RCC 7860 (cell line): ENCODE measurements at places on chromosomes 1 and 21.

- DNase-seq: no peak
Observed at GRCh38 chr1:179781962-179782361, 38.9 kb downstream of the FAM163A start.

DNA sequence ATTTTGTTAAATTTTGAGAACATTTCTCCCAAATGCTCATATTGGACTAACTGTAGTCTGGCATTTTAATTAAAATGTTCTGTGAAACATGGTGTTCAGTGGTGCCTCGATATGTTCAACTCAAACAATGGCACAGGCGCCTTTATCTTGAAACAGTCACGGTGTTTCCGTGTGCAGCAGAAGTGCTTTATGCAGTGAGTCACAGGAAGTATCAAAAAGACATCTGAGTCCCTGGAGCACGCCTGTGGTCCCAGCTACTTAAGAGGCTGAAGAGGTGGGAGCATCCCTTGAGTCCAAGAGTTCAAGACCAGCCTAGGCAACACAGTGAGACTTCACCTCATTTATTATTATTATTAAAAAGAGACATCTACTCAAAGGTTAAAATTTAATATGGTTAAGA is 52.2 kb downstream of the GREM2 start:
- DNase-seq: no peak

GRCh38 chr1:3940081-3940753 is 40.1 kb upstream of the C1orf174 start:
- DNase-seq: no peak

GRCh38 chr21:41425954-41426675 is at the start of gene MX1:
Gene MX1, plus strand, starts transcription at chr21:41426239. Its CDS starts 5,832 bp downstream, at chr21:41432071.
- no peak for DNase-seq

- no peak for DNase-seq
Observed at GRCh38 chr1:205048382-205048781, 5.4 kb downstream of the CNTN2 start.

GRCh38 chr1:159011751-159012150 is 2.0 kb downstream of the IFI16 start:
- no peak for DNase-seq

DNA sequence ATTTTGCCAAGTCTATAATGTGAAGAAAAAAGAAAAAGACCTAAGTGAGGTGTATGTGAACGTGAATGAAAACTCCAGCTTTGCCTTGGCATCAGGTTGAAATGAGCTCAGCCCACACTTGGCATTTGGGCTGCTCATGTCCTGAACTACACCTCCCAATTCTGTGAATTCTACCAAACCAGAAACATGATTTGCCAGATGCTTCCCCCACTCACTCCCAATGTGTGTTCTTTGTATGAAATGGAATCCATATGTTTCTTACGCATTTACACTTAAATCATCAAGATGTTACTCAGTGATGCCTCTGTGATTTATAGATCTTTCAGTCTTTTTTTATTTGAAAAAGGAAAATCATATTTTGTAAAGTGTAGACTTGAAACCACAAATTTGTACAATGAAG is 32.8 kb upstream of the RUNX1 start:
- DNase-seq: no peak

- no peak for DNase-seq
Observed at GRCh38 chr1:182570611-182570970, 18.5 kb downstream of the RNASEL start.

GRCh38 chr1:111842411-111842810 is 86.7 kb downstream of the DDX20 start:
- DNase-seq: no peak

- DNase-seq: no peak
Observed at GRCh38 chr1:67169496-67169895, 3.2 kb downstream of the IL23R start.

- DNase-seq: no peak
Observed at GRCh38 chr1:57578099-57578498, 154.2 kb upstream of the DAB1 start.

DNA sequence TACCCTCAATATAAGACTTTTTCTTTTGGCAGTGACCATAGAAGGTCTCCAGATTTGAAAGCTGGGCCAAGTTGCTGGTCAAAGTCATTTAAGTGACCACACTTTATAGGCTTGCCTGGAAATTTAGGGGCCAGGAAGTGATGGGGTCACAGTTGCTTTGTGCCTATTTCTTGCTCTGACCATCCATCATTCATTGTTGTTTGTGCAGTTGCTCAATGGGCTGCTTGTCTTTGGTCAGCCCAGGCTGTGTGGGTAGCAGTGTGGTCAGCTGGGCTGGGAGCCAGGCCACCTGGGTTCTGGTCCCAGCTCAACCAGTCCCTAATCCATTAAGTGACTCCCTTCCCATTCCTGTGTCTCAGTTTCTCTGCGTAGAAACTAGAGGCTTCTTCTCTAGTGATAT is 2.1 kb upstream of the OTUD7B start:
- DNase-seq: no peak

- peak; percentile 50 for DNase-seq
Observed at GRCh38 chr1:28518745-28519341, 13.0 kb downstream of the RCC1 start.

- DNase-seq: no peak
Observed at GRCh38 chr1:92587445-92587844, 100.7 kb upstream of the GFI1 start.

DNA sequence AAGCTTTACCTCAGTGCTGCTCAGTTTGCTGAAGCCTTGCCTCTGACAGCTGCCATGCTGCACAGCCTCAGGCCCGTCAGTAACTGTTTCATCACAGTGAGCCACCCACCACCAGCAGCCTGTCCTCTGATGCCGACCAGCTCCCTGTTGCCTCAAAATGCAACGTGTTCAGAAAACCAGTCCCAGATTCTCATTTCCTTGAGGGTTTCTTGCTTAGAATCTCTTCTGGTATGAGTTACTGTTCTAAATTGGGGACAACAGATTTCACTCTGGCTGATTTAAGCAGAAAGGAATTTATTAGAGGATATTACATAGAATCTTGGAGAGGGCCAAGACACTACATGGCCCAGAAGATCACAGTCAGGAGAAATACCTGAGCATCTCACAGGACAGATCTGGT is 11.0 kb downstream of the UBL4B start:
- no peak for DNase-seq

DNA sequence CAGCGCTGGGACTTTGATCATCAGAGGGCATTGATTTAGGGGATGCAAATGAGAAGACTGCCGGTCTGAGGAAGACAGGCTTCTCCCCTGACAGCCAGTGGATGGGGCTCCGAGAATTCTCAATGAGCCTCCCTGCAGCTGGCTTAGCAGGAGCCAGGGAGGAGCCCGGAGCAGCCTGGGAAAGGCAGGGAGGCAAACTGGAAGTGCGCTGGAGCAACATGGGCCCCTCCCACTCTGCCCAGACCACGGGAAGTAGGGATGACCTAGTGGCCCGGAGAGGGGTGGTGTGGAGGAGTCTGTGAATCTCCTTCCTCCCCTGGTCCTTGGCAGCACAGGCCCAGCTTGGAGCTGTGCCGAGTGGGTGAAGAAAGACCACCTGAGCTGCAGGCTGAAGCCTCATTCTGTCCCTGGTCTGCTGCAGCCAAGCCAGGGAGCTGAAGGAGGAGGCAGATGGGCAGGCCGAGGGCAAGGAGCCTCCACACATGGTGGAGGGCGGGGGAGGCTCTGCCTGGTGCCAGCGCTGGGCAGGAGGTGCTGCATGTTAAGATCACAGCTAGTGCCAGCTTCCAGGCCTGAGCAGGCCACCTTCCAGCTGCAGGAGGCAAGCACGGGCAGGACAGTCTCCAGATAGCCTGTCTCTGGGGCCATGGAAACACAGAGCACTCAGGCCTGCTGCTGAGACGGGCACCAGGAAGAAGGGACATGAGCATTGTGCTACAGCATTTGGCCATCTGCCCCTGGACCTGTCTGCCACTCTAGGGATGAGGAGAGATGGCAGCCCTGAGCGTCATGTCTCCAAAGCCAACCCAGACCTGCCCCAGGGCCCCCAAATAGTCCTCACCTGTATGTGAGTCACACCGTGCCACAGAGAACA is 12.2 kb upstream of the CLSTN1 start:
- DNase-seq: peak; percentile 31

- no peak for DNase-seq
Observed at GRCh38 chr1:160779626-160780397, 16.2 kb upstream of the LY9 start.

DNA sequence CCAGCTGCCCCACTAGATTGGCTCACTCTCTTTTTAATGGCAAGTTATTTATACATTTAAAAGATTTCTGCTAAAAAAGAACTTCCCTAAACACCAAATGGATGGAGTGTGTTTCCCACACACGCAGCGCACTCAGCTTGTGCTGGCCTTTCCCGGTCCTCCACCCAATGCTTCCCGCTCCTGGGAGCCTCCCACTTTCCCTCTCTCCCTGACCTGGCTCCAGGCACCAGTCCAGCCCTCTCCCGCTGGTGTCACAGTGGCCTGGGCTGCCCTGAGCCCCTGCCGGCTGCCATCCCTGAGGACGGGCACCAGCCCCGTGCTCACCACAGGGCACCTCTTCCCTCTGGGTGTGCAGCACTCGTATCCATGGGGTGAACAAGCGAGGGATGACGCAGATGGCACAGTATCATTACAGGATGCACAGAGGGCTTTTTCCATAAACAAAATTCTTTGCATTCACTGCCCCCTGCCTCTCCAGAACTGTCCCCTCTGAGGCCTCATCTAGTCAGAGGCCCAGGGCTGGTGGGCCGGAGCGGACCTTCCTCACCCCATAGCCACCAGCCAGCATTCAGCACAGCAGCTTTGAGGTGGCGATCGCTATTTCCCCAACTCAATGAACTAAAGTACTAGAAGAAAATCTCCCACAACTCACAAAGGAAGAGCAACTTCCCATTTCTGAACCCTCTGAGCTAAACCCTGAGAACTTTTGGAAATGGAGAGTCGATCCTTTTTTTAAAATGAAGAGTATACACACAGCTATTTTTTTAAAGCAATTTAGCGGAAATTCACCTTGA is 68.5 kb downstream of the SLC37A1 start:
- DNase-seq: no peak

GRCh38 chr1:19620786-19621185 is 23.3 kb upstream of the NBL1 start:
- DNase-seq: no peak

GRCh38 chr1:246092136-246092535 is 414.9 kb downstream of the SMYD3 start:
- DNase-seq: no peak

DNA sequence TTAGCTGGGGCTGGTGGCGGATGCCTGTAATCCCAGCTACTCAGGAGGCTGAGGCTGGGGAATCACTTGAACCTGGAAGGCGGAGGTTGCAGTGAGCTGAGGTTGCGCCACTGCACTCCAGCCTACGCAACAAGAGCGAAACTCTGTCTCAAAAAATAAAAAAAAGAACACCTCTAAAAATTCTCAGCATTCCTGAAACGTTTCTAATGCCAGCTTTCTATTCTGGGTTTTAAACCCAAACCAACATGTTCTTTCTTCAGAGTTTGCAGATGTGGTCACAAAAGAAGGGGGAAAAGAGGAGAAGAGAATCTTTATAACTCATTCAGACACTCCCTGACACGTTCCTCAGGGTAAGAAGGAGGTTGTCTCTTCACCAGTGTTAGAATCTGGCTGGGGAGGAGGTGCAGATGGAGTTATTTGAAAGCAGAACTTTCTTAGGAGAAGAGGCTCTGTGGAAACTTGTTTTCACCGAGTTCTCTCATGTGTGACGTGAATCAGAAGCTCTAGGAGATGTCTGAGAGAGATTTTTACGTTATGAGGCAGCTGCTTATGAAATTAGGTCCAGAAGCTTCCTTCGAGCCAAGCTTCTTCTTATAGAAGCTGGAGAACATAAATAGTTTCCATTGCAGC is 17.8 kb upstream of the CNR2 start:
- peak; percentile 87 for DNase-seq

DNA sequence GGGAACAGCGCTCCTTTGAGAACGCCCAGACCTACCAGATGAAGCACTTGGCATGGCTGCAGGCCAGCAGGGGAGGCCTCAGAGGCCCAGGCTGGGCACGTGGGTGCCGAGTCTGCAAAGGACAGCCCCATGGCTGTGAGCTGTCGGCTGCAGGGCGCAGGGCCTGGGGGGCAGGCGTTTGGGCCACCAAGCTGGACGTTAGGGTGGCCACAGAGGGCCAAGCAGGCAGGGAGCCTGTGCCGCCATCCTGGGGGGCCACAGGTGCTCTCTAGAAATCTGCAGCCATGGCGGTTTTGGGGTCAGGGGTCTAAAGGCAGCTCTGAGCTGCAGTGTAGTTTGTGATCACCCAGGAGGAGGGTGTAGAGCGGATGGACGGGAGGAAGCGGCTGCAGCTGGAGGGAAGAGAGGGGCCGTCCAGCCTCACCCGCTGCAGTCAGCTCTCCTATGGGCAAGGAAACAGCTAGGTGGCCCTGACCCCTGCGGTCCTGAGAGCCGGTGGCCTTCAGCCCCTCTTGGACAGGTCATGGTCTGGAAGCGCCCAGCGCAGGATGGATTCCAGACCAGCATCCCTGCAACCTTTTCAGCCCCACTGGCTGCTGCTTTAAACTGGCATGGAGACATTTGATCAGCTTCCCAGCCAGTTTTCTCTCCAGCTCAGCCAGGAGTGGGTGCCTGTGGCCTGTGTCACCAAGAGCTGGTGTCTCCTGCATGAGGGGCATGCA is 11.0 kb downstream of the IBA57 start:
- DNase-seq: no peak

- no peak for DNase-seq
Observed at GRCh38 chr1:203286161-203286984, 18.9 kb upstream of the BTG2 start.

- no peak for DNase-seq
Observed at GRCh38 chr1:18458133-18459092, 22.3 kb upstream of the KLHDC7A start.

DNA sequence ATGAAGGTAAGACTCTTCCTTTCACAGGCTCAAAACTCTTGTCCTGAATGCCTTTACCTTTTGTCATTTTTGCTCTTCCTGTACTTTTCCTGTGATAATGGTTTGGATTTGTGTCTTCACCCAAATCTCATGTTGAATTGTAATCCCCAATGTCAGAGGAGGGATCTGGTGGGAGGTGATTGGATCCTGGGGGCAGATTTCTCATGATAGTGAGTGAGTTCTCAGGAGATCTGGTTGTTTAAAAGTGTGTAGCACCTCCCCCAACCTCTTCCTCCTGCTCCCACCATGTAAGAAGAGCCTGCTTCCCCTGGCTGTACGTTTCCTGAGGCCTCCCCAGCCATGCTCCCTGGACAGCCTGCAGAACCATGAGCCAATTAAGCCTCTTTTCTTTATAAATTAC is 75.5 kb downstream of the DDX20 start:
- DNase-seq: no peak

- peak; percentile 58 for DNase-seq
Observed at GRCh38 chr1:910311-910880, 13.3 kb upstream of the SAMD11 start.

DNA sequence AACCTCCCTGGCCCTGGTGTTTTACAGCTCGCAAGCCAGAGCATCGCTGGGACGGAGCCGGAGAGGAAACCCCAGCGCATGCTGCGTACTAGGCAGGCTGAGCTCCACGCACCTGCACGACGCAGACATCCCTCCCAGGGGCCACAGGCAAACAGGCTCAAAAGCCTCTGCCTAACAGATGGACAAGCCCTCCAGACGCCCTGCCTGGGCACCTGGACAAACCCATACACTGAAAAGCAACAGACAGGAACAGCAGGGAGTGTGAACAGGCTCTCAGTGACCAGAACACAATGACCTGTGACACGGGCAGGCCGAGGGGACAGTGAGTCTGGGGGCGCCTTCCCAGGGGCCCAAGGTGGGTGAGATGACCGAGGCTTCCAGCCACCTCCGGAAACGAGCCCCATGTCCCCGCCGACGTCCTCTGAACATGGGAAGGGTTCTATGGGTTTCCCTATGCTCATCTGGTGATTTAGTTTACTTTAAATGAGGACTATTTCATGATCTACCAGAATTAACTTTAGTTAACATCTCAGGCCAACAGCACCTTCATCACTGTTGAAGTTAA is 40.3 kb downstream of the NPHP4 start:
- no peak for DNase-seq
